ENCODE measurements at places on chromosomes 16 and 17. TPM values are rescaled to one million over a fixed set of nuclear protein-coding genes. Genes with fewer than 3 reads are reported as not detected.

SLC6A2 gene
- not detected for total RNA-seq

NPIPB5 gene
- 61.2 TPM for total RNA-seq

DNA sequence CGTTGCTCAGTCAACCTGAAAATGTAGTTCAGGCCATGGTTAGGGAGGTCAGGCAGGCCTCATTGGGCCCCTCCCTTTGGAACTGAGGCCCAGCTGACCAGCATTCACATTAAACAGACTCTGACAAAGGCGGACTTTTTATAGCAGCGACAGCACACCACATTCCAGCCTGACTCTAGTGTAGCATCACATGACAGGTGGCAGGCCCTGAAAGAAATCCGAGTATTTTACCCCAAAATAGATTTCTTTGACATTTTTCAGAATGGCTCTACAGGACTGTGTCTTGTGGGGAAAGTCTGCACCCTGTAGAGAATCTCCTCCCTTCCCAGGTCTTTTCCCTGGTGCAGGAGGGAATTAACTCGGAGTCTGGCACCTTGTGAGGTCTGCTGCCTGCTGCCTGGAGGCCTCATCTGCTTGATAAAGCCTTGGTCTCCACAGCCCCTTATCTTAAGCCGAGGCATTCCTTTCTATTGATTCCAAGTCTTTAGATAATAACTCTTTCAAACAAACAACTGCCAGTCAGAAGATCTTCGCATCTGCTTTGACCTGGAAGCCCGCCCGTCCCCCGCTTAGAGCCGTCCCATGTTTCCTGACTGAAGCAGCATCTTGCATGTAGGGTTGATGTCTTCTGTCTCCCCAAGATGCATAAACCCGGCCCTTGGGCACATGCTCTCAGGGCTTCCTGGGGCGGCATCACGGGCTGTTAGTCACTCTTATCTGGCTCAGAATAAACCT lies 44.0 kb upstream of the CAPN15 start:
- DNase-seq: no peak

GRCh38 chr17:67922503-67922902 lies 73.8 kb downstream of the C17orf58 start:
- no peak for DNase-seq

GRCh38 chr16:3536271-3536731 lies 35.5 kb downstream of the CLUAP1 start:
- DNase-seq: no peak

DNA sequence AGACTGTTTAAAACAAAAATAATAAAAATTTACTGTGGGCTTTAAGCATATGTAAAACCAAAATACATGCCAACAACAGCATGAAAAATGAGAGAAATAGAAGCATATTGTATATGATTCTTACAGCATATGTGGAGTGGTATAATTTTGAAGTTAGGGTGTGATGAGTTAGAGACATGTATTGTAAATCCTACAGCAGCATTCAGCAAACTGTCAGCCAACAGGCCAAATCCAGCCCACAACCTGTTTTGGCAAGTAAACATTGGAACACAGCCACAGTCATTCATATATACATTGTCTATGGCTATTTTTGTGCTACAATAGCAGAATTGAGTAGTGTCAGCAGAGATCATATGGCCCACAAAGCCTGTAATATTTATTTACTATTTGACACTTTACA lies 42.3 kb downstream of the ZNF18 start:
- DNase-seq: no peak

DNA sequence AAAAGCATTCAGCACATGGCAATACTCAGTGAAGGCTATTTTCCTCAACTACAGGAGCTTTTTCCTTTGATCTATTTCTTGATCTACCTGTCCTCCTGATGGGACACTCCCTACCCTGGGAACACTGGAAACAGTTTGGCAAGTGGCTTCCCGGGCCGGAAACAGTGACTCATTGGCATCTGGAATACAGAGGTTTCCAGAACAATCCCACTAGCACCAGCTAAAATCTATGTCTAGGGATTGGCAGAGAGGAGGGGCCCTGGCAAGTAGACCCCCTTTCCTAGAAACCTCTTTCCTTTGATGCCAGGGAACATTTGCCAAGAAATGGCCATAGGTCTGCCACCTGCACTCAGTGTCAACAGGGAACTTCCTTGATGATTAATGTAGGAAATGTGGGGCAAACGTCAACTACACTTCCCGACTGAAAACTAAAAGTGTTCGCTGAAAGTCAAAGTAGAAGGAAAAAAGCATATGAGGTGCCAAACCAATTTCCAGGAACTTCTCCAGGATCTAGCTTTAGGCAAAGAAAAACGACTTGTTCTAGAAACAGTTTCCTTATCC lies 30.4 kb upstream of the FBXW10B start:
- no peak for DNase-seq

GRCh38 chr16:81861915-81862314 lies 82.8 kb downstream of the PLCG2 start:
- peak; percentile 26 for DNase-seq

- DNase-seq: no peak
Observed at GRCh38 chr16:82504836-82505235, 121.9 kb upstream of the CDH13 start.

Measured in pulmonary artery endothelial cell (primary cell).